NAMALWA (cell line): ENCODE measurements at places on chromosomes 7 and 10.

- peak; percentile 45 for DNase-seq
Observed at GRCh38 chr7:154832557-154833138, 170.3 kb downstream of the PAXIP1 start.

DNA sequence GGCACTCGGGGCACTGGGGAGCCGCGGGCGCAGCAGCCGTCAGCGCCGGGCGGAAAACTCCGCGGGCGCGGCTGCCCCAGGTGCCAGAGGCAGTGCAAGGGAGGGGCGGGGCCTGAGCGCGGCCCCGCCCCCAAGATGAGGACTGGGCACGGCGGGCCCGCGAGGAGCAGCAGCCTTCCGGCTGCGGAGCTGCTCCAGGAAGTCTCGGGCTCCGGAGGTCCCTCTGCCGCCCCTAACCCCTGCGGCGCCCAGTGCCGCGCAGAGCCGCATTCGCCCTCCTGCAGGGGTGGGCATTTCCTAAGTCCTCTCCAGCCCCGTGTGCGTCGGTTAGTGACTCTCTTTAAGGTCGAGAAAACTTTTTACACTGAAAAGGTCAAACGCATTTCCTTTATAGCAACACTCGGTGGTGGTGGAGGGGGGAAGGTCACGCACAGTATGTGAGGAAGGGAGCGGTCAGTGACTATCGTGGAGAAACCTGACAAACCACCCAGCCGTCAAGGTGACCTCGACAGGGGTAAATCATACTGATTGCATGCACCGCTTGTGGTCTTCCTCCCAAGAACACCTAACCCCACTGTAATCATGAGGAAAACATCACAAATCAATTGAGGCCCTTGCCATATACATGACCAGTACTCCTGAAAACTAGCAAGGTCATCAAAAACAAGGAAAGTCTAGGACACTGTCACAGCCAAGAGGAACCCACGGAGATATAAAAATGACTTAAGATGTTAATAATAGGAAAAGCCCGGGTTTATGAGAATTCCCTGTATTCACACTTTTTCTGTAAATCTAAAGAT, at the start of gene ANXA11:
Gene ANXA11 (minus strand): TSS at position 61 of the 800 bp plus-strand sequence. CDS start 32,676 bp downstream, outside the sequence.
- DNase-seq = peak; percentile 86

GRCh38 chr7:35331730-35332678, 78.1 kb upstream of the TBX20 start:
- DNase-seq = no peak

DNA sequence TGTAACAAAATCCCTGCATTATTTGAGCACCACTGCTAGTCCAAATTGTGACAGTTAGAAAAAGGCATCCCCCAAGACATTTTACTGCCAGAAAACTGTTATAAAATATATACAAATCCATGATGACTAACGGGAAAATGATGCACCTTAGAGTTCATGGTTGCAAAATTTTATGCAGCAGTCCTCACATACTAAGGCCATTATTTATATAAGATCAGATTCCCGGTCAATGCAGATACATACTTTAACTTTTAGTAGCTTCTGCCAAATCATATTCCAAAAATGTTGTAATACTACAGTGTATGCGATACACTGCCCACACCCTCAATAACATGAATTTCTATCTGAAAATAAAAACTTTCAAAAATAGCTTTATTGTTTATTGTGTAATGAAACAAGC, 239.9 kb upstream of the ZNF32 start:
- DNase-seq = no peak

- no peak for DNase-seq
Observed at GRCh38 chr7:82609746-82610145, 166.2 kb upstream of the CACNA2D1 start.

DNA sequence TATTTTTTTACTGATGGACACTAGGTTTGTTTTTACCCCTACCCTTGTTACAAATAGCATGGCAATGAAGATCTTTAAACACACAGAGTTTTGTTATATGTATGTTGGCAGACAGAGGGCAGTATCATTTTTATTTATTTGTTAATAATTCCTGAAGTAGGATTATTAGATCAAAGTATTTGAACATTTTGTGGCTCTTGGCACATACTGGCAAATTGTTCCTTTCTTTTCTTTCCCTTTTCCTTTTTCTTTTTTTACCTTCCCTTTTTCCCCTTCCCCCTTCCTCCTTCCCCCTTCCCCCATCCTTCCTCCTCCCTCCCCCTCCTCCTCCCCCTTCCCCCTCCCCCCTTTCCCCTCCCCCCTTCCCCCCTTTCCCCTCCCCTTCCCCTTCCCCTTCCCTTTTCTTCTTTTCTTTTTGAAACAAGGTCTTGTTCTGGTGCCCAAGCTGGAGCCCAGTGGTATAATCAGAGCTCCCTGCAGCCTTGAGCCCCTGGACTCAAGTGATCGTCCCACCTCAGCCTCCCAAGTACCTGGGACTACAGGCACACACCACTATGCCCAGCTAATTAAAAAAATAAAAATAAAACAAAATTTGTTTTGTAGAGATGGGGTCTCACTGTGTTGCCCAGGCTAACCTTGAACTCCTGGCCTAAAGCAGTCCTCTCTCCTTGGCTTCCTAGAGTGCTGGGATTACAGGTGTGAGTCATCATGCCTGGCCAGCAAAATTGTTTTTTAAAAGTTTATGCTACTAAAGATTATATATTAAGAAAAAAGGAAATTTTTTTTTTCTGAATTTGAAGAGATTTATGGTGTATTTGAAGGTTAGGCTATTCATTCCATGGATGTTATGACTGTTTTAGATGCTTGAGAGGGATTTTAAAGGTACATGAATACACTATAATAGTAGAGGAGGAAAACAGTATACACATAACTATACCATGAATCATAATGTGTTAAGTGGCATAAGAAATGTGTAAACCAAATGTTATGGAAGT, 39.3 kb downstream of the SEPTIN7 start:
- no peak for DNase-seq

DNA sequence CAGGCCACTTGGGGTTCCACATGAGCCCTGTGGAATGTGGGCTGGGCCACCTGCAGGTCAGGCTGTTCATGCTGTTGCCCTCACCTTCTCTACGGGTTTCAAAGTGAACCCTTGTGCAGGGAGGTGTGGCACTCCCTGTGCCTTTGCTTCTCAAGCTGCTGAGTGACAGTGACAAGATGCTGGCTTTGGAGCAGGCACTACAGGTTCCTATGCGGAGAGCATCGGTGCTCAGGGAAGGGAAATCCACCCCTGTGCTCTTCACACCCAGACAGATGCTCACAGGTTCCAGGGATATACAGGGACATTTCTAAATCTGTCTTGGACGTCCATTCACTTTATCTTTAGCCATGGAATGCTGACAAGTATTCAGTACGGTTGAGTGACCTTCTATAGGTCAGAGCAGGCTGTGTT, 1005.0 kb downstream of the LRMDA start:
- no peak for DNase-seq

DNA sequence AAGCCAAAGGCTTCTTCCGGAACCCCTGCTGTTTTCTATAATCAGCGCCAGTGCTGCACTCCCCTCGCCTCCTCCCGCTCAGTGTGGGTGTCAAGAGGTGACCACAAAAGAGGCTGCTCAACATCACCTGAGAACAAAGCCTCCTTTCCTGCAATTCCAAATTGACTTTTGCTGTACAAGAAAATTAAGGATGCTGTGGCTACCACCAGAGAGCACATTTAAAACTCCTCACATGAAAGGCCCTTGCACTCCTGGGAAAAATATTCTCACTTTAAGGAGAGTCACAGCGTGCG, 96.4 kb downstream of the HIPK2 start:
- no peak for DNase-seq

DNA sequence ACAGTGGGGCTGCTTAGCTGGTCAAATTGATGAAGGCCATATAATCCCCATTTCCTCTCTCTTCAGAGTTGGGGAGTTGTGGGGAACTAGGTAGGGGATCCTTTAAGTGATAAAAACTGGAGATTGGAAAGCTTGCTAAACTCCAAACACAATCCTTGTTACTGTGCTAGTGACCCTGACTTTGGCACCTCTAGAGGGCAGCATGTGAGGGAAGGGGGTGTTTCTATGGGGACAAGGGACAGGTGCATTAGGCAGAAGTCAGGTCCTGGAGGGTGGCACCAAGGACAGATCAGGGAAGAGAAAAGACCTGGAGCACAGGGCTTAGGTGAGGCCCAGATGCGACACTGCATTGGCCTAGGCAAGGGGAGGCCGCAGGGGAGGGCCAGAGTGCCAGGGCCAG, 66.9 kb downstream of the CDHR3 start:
- no peak for DNase-seq

GRCh38 chr10:49152663-49153062, 18.8 kb upstream of the FAM170B start:
- DNase-seq = no peak

- no peak for DNase-seq
Observed at GRCh38 chr7:91066627-91067026, 197.6 kb upstream of the FZD1 start.

DNA sequence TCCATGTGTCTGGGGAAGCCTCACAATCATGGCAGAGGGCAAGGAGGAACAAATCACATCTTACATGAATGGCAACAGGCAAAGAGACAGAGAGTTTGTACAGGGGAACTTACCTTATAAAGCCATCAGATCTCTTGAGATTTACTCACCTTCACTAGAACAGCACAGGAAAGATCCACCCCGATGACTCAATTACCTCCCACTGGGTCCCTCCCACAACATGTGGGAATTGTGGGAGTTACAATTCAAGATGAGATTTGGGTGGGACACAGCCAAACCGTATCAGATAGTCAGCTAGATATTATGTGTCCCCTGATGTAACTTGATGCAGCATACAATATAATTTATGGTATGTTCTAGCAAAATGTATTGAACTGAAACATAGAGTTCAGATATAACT, 14.1 kb upstream of the CEP41 start:
- no peak for DNase-seq

DNA sequence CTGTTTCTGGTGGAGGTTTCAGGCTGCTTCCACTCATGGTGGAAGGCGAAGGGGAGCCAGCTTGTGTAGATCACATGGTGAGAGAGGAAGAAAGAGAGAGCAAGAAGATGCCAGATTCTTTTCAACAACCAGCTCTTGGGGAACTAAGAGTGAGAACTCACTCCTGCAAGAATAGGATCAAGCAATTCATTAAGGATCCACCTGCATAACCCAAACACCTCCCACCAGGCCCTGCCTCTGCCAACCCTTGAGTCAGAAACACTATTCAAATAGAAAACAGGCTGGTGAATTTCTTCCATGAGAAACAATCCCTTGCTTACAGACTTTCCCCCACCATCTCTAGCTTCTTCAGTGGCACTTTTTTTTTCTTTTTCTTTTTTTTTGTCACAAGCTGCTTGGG, 317.2 kb downstream of the GPR158 start:
- DNase-seq = no peak

- DNase-seq = no peak
Observed at GRCh38 chr7:79453558-79454360, at the start of gene MAGI2. Gene MAGI2, minus strand, starts transcription at chr7:79453667. Its CDS starts 347 bp downstream, at chr7:79453320.

DNA sequence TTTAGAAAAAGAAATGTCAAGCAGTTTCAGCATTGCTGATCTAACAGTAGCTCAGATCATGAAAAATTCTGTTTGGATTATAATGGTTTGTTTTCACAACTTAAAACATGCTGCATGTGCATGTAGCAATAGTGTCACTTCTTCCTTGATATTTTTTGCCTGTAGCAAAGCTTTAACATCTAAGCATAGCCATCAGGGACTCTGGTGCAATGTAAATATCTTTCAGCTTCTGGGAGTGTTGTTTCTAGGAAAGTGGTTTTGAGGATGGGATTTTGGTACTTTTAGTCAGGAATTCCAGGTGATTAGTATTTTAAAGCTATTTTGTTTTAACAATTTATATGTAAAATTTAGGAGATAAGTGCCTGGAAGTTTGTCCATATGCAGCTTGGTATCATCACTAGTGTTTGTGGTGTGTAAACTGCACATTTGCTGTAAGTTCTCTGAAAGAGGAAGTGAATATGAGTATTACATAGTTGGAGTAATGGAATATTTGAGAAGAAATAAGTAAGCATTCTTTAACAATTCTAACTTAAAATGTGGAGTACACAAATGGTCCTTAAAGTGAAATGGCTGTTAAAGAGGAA, 1.9 kb downstream of the RSBN1L start:
- DNase-seq = peak; percentile 72

GRCh38 chr10:131983780-131984179, 2.1 kb upstream of the BNIP3 start:
- no peak for DNase-seq

- no peak for DNase-seq
Observed at GRCh38 chr7:98252425-98253054, 508 bp upstream of the TECPR1 start.

DNA sequence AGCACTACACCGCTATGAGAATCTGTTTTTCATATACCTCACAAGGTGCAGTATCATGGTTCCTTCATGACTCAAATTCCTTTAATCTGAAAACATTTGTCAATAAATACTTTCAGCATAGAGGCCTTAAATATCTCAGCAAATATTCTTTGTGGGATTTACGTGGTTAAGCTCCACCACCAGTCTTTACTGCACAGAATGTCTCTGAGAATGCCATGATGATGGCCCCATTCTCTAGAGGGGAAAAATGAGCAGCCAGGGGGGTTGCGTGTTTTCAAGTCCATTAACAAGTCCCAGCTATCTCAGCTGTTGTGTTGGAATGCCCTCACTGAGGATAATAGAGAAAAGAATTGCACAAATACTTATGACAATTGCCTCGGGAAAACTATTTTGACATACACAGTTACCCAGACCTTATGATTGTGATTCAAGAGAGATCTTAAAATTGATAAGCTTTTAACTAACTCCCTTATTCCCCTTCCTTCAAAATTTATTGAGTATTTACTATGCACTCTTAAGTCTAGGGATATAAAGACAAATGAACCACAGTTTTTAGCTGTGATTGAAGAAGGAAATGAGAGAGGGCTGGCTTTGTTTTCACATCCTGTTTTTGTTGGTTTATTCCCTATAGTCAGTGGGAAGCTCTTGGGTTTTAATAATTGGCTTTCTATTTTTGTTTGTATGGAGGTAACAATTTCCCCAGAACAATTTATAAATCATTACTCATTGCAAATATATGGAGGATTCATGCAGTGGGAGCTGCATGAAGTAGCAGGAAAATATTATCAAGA, 176.5 kb upstream of the VWC2 start:
- DNase-seq = no peak

DNA sequence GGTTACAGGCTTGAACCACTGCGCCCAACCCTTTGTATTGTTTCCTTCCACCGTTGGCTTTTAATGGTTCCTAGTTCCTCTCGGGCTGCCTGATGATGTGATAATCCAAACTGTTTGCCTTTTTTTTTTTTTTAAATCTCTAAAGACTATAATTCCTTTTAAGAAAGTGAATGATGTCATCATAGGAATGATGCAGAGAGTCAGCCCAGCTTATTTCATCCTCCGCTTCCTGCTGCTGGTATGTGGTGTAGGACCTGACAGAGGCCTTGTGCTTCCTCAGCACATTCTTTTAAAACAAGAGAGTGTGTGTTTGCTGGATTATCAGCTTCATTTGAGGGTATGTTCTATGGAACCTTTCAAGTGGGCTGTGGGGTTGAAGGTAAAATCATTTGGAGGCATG, 241.4 kb downstream of the LRMDA start:
- no peak for DNase-seq

- no peak for DNase-seq
Observed at GRCh38 chr7:146321301-146321700, 204.7 kb downstream of the CNTNAP2 start.

DNA sequence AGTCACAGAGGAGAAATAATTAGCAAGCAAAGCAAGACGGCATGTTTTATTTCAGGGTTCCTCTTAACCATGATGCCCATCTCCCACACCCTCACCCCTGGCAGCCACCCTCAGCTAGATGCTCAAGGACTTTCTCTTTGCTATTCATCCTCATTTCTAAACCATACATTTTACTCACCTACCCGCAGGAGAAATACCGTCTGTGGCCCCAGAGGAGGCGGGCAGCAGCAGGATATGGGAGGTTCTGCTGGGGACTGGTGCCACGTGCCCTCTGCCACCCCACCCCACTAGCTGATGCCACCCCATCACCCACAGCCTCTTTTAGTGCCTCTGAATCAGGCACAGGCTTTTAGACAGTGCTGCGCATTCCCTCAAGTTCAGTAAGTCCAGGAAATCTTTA, 168.7 kb upstream of the ITGB1 start:
- DNase-seq = no peak
